ENCODE measurements at places on chromosomes 11 and 22.

DNA sequence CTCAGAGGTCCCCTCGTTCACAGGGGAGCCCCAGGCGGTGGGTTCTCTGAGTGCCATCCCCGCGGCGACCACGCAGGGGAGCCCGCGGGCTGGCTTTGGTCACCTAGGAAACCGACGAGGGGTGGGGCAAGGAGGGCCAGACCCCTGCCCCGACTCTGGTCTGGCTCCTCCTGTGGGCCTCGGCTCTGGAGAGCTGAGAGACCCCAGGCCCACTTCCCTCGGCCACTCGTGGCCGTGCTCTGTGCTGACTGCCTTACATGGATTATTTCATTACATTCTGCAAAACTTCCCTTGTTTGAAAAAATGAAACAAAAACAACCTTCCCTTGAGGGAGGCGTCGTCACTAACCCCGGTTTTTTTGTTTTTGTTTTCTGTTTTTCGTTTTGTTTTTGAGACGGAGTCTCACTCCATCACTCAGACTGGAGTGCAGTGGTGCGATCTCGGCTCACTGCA, 15.1 kb upstream of the CYTH4 start:
- no peak for DNase-seq

GRCh38 chr11:64036087-64037026, 626 bp downstream of the FLRT1 start:
- DNase-seq = peak; percentile 24

- DNase-seq = no peak
Measured at GRCh38 chr11:79276736-79277325, 164.0 kb downstream of the TENM4 start.

- no peak for DNase-seq
Measured at GRCh38 chr22:17359501-17359900, 9.8 kb upstream of the CECR2 start.

- no peak for DNase-seq
Measured at GRCh38 chr22:19896665-19897355, 42.1 kb upstream of the GNB1L start.

DNA sequence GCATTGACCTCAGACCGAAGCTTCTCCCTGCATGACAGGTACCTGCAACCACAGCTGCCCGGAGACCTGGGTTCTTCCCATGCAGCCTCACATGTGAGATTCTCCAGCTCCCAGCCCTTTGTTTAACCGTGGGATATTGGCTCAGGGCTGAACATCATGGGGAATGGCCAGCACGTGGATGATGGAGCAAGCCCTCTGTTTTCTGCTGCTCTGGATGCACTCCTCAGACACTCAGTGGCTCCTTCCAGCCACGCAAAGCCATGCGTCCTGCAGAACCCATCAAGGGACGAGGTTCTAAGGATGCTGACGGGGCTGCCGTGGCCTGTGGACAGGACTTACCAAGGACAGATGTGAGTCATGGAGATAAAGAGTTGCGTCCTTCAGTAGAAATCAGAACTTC, 639.1 kb downstream of the BRD1 start:
- no peak for DNase-seq

GRCh38 chr11:1104411-1105182, 29.9 kb downstream of the MUC2 start:
- DNase-seq = no peak

DNA sequence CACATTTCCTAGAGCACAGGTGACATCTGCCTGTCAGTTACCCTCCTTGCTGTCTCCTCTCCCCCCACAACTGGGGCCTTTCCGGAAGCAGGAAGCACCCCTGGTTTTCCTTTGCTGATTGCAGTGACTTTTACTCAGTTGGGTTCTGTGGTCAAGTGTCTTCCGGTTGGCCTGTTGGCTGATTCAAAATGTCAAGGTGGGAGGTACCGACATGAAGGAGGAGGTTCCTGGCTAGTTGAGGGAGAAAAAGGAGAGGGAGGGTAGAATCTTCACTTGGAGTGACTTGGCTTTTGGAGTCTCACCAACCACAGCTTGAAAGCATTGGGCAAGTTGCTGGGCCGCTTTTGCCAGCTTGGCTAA, 9.3 kb upstream of the ADAMTS15 start:
- DNase-seq = no peak

DNA sequence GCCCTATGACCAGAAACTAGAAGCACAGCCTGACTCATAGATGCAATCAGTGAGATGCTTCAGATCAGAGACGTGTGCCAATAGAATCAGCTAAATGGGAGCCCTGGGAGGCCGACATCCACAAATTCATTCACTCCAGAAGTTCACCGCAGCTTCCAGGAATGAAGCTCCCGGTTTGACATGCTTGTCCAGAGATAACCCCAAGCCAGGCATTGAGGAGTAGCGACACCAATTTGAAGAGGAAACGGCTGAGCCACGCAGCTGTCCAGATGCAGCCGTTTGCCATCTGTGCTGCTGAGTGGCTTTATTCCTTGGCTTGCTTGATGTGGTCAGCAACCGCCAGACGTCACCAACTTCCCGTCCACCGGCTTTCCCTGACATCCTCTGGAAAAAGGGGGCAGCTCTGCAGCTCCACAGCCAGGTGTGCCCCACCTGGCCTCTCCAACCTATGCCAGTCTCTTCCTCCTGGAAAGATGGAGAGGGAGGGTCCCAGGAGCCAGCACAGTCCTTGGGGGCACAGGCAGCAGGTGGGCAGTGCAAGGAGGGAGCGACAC, 123.9 kb upstream of the OPCML start:
- no peak for DNase-seq

DNA sequence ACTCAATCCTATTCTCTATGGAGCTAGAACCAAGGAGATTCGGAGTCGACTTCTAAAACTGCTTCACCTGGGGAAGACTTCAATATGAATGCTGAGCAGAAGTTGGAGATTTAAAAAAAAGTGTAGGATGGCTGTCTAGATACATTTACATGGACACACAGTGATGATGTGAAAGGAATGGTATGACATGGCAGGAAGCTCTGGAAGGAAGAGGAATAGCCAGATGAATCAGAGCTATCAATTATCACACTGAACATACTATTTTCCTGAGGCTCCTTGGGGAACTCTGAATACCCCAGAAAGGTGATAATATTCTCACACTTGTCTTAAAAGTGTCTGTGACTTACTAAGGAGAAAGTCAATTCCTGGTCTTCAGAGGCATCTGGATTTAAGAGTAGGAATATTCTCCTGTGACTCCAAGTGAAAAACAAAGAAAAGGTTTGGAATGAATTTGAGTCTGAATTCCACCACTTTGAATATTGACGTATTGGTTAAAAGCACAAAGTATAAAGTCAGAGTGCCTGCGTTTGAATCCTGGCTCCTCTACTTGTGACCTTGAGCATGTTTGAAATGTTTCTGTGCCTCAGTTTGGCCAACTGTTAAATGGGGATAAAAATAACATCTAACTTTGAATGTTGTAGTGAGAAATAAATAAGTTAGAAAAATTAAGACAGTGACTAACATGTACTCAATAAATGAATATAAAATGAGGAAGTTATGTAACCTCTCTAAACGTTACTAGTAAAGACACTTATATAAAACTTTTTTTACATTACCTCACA, 1.3 kb downstream of the OR52D1 start:
- no peak for DNase-seq

- no peak for DNase-seq
Measured at GRCh38 chr22:30810105-30810504, 115.4 kb downstream of the OSBP2 start.

GRCh38 chr11:43327987-43328386, 16.2 kb downstream of the API5 start:
- DNase-seq = peak; percentile 97

GRCh38 chr11:104098132-104098531, 61.7 kb downstream of the DDI1 start:
- no peak for DNase-seq
